ENCODE measurements at places on chromosomes 2 and 18. TPM values are rescaled to one million over a fixed set of nuclear protein-coding genes. Genes with fewer than 3 reads are reported as not detected.

The RUFY4 gene
- total RNA-seq = 1.8 TPM

The GPR39 gene
- not detected for total RNA-seq

The HOXD10 gene
- not detected for total RNA-seq

DNA sequence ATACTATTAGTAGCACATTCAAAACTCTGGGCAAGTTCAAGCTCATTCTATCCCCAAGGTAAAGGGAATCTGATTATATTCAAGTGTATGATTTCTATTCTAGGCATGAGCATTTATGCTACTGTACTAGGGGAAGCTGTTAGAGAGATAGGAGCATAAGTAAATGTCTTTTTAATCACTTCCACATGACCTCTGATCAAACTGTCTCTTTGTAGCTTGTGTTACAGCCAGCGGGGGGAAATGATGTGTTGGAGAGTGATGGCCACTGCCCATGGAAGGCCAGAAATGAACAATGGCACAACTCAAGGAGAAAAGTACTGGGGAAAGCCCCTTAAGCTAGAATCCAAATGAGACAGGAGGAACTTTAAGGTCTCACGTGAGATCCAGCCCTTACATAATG is 894.9 kb upstream of the CDH2 start:
- no peak for DNase-seq
- H3K4me3 ChIP-seq = no peak overlapping the region
- no peak overlapping the region for H3K27ac ChIP-seq
- H3K36me3 ChIP-seq = no peaks in the 10 kb centered on the region
- no peaks in the 10 kb centered on the region for H3K27me3 ChIP-seq
- H3K4me1 ChIP-seq = no peaks in the 10 kb centered on the region

DNA sequence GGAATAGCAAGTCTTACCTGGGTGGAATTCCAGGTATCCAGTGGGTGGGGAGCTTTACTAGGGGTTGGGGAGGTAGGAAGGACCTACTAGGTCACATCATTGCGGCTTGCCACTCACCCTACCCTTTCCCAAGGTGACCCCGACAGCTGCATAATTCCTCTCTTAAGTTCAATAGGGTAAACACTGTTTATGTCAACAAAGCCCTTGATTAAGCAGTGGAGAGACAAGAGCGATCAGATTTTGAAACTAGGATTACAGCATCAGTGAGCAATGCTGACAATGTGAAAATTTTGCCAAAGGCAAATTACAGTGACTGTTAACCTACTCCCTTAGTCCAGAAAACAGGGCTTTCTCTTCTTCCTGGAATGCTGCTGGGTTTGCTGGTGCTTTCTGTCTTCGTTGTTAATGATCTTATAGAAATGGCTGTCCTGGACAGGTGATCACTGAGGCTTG is 14.5 kb downstream of the SLC19A3 start:
- no peaks in the 10 kb centered on the region for H3K27me3 ChIP-seq
- no peaks in the 10 kb centered on the region for H3K4me1 ChIP-seq
- H3K4me3 ChIP-seq = no peak overlapping the region
- no peaks in the 10 kb centered on the region for H3K36me3 ChIP-seq

DNA sequence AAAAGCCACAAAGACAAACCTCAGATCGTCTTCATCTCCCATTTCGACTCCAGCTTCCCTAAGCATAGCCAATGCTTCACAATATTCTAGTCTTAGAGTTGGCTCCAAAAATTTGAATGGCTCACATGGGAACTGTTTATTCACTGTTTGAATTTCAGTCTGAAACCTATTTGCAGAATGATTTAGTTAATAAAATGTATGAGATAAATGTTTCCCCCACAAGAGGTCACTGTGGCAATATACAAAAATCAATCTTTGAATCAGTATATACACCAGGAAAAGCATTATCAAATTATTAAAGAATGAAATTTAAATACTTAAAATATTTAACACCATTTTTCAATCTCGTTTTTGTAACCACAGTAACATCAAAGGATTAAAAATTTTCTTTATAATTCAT is 40.0 kb upstream of the MCM6 start:
- H3K27ac ChIP-seq = no peak overlapping the region
- no peaks in the 10 kb centered on the region for H3K27me3 ChIP-seq
- H3K36me3 ChIP-seq = peaks cover 20% of the 10 kb centered on the region
- DNase-seq = peak; percentile 72

DNA sequence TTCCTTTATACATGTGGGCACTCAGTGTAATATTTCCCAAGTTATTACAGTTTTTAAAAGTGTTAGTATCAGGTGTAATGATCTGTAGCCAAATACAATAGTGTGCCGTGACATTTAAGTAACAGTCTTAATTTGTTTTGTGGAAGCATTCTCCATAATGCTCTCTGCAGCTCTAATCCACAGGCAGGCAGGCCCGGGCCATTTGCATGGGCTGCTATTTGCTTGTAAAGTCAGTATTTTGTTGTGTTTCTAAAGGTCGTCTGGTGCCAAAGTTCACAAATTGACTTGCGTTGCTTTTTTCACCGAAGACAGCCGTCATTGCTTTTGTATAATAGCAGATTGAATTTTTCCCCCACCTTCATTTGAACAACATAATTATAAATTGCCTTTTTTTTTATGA is 153.0 kb downstream of the GBX2 start:
- no peaks in the 10 kb centered on the region for H3K4me1 ChIP-seq
- no peak overlapping the region for H3K4me3 ChIP-seq
- no peaks in the 10 kb centered on the region for H3K36me3 ChIP-seq
- H3K27me3 ChIP-seq = peaks cover 13% of the 10 kb centered on the region
